Activated effector memory CD4-positive, alpha-beta T cell treated with Interleukin-2 at 50 U/mL for 16 hours (primary cell): ENCODE measurements at places on chromosomes 12 and 14.

GRCh38 chr12:123227581-123228258 lies 5.2 kb downstream of the MPHOSPH9 start:
- no peak for DNase-seq

DNA sequence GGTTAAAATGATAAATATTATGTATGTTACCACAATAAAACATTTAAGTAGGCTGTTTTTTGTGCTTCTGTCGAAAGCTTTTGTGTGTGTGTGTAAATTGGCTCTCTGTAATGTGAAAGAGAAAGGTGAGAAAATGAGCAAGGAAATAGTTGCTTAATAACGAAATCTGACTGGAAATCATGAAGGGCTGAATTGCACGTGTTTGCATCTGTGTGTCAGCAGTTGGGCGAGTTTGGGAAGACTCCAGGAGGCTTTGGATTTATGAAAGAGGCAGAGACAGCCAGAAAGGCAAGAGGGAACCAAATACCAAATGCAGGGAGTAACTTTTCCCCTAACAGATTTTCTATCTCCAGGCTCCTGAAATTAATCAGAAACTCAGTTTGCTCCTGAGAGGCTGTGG lies 47.2 kb upstream of the PLEKHG3 start:
- DNase-seq, result no peak

GRCh38 chr12:46413368-46413767 lies 40.8 kb upstream of the SLC38A2 start:
- DNase-seq, result no peak

DNA sequence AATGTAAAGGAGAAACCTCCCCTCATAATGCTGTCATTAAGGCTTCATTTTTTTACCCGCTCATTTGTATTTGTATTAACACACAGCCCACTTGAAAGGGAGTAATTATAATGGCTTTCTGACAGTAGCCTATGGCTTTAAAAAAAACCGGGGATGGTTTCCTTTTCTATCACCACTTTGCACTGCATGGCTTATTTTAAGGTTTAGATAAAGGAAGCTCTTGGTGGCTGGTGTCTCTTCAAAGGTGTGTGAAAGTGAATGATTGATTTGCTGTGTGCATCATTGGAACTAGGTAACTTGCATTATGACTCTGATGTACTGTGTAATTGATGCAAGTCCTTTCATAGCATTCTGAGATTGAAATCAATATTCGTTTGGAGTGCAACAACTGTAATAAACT lies 80.7 kb downstream of the NPAS3 start:
- no peak for DNase-seq

DNA sequence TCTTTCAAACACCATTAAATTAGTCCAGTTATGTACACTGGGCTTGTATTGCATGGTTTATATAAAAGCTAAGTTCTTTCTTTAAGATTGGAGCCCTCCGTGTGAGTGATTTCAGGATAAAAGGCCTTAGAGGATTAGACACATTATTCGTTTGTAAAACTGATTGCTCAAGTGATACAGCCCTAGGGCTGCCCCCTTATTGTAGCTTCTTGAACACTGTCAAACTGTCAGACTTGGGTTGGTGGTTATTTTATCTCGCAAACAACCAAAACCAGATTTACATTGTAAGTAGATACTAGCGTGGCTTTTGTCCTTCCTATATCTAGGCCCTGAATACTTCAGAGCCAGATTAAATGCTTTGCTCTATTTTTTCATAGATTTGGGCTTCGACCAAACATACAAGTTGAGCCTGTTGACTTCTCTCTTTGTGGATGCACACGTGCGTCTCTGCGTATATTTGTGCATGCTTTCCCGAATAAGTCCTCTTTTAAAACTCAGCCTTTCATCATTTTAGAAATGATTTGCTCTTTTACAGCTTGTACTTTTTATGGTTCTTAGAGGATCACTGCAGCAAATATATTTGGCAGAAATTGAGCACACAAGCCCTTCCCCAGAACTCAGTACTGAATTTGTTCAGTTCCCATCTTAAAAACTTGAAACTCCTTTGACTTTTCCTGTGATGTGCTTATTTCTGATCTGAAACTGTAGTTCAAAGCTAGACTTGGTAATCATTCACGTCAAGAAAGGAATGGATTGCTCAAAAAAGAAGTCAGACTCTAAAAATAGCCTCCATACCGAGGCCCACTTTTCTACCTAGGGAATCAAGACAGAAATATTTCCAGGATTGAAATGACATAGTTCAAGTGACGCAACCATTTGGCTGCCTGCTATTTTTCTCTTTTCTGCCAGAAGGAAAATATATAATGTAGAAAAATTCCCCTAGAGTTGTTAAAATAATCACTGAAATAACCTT lies 129.5 kb downstream of the ETV6 start:
- DNase-seq, result no peak

GRCh38 chr12:111503116-111503515 lies 96.0 kb downstream of the ATXN2 start:
- no peak for DNase-seq

GRCh38 chr12:125689576-125690410 lies 624.6 kb downstream of the AACS start:
- no peak for DNase-seq

GRCh38 chr12:10363914-10364814 lies 25.7 kb downstream of the KLRK1 start:
- DNase-seq, result peak; percentile 20

GRCh38 chr14:54535126-54535525 lies 25.4 kb downstream of the CGRRF1 start:
- DNase-seq, result no peak
